ENCODE measurements at places on chromosomes 11 and 22.

GRCh38 chr11:74783241-74783871 is 34.7 kb downstream of the RNF169 start:
- no peak for DNase-seq

DNA sequence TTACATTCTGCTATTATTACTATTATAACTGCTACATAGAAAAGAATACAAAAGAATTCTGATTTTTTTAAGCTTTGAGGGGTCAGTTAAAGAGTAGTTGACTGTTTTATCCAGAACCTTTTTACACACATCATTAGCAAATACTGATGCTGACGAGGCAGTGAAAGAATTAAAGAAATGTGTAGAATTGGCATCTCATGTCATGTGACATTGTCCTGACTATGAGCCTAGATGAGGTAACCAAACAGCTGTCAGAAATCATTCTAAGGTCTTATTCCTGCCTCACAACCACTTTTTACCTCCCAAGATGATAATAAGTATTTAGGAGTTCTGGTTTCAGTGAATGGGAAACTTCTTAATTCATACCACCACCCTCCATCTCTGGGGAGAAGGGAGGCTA is 121.0 kb downstream of the SLC1A2 start:
- no peak for DNase-seq

DNA sequence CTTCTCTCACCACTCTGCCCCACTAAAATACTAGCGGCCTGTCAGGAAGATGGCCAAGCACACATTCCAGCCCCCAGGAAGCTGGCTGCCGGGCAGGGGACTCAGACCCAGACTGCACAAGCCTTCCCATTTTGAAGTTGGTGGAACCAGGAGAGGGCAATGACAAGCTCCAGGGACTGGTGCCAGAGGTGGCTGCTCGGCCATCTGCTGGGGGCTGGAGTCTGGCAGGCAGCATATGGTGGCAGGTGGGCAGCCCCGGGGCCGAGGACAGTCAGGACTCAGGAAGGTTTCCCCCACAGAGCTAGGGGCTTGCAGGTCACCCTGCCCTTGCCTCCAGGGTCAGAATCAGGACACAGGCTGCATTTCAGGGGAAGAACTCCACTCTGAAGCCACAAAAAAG is 22.6 kb downstream of the KCNJ5 start:
- DNase-seq: no peak

- DNase-seq: no peak
Observed at GRCh38 chr11:61335355-61335710, 2.3 kb downstream of the TKFC start.

Measured in NCI-H510A (cell line).